ENCODE measurements at places on chromosomes 12 and 14. TPM values are rescaled to one million over a fixed set of nuclear protein-coding genes. Genes with fewer than 3 reads are reported as not detected.

GRCh38 chr12:68065687-68066086 lies 76.4 kb downstream of the IFNG-AS1 start:
- no peak for DNase-seq

GRCh38 chr14:58138714-58139482 lies 13.1 kb downstream of the ARMH4 start:
- DNase-seq = no peak

Gene LGR5
- total RNA-seq = not detected

Gene LRRK2
- 4.5 TPM for total RNA-seq

DNA sequence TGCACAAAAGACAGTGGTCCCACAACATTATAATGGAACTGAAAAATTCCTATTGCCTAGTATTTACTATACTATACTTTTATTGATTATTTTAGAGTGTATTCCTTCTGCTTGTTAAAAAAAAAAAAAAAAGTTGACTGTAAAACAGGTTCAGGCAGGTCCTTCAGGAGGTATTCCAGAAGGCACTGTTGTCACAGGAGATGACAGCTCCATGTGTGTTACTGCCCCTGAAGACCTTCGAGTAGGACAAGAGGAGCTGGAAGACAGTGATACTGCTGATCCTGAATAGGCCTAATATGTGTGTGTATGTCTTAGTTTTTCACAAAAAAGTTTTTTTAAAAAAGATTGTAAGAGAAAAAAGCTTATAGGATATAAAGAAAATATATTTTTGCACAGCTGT lies 12.3 kb downstream of the UBE2N start:
- DNase-seq = no peak

Gene DLK1
- total RNA-seq = not detected

Gene KRT6A
- 1,688 TPM for total RNA-seq

Gene OTUB2
- total RNA-seq = 1.8 TPM

Gene ADAM21
- total RNA-seq = 0.37 TPM

GRCh38 chr12:21710958-21711775 lies 53.5 kb upstream of the LDHB start:
- peak; percentile 4 for DNase-seq

DNA sequence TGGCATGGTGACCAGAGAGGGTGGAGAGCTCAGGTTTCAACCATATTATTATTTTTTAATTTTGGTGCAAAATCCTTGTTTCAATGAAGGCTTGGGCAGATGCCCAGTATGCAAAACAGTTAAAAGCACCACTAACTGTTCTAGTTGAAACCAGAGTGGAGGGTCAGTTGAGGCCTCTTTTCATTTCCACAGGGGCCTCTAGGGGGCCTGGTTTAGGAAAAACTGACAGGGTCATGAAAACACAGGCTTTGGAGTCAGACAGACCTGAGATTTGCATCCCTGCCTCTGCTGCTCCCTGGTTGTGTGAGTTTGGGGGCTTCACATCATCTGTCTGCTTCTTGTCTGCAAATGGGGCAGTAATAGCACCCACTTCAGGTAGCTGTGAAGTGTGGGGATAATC lies 3.3 kb upstream of the RPH3A start:
- DNase-seq = no peak

Gene RD3L
- total RNA-seq = not detected

Gene SYNDIG1L
- total RNA-seq = not detected

Gene CPM
- 1.7 TPM for total RNA-seq

DNA sequence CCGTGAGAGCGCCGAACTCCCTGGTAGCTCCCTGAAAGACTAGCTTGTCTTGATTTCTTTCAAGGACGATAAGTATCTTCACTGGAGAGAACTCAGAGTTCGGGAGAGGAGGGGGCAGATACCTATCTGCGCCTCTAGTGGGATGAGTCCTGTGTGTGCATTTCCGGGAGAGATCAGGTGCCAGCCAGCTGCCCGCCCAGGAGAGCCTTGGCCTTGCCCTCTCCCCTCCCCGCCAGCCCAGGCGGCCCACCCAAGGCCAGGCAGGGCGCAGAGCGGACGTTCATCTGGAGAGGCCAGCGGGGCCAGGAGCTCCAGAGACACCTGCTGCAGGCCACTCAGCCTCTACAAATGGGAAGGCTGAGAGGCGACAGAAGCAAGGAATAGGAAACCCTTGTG lies 1.0 kb downstream of the CD9 start:
- DNase-seq = peak; percentile 61

- DNase-seq = no peak
Observed at GRCh38 chr12:21831791-21832344, 57.4 kb upstream of the KCNJ8 start.

- peak; percentile 89 for DNase-seq
Observed at GRCh38 chr14:42192738-42193653, 586.3 kb downstream of the LRFN5 start.

Gene SLC6A13
- total RNA-seq = 0.72 TPM

- DNase-seq = no peak
Observed at GRCh38 chr14:84657911-84658310, 872.0 kb upstream of the FLRT2 start.

- peak; percentile 20 for DNase-seq
Observed at GRCh38 chr14:92495027-92495426, 18.6 kb upstream of the RIN3 start.

Gene MYF5
- total RNA-seq = not detected

- peak; percentile 87 for DNase-seq
Observed at GRCh38 chr14:22689199-22689598, 45.0 kb upstream of the OR6J1 start.

- no peak for DNase-seq
Observed at GRCh38 chr12:109827566-109828550, 5.3 kb downstream of the TRPV4 start.

GRCh38 chr12:123696207-123696606 lies 15.9 kb upstream of the ATP6V0A2 start:
- no peak for DNase-seq

DNA sequence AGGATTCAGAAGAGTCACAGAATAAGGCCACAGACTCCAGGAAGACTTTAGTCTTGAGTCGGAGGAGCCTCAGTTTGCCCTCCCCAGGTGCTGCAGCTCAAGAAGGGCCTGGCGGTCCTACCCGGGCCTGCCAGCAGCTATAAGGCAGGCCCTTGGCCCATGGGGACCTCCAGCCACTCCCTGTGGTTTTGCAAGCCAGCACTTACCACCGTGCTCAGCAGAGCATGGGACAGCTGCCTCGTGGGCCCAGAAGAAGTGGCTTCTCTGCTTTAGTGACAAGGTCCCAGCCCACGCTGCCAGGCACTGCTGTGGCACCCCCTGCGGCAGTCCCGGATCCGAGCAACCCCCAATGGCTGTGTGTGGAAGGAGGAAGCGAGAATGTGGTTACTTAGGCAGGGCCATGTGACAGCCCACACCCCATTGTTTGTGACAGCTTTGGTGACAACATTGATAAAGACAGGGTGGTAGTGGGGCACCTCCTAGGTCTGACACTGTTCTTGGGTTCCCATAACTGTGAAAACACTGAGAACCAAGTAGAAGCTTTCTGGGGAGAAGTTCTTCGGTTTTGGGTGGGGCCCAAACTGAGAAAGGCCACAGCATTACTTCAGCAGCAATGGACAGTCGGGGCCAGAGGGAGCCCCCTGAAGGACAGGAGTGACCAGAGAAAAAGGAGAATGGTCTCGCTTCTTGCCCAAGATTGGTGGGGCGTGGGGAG lies at the start of gene SELPLG:
SELPLG (minus strand) TSS at position 361 of the 715 bp plus-strand sequence. CDS start 9,587 bp downstream, outside the sequence.
- no peak for DNase-seq

DNA sequence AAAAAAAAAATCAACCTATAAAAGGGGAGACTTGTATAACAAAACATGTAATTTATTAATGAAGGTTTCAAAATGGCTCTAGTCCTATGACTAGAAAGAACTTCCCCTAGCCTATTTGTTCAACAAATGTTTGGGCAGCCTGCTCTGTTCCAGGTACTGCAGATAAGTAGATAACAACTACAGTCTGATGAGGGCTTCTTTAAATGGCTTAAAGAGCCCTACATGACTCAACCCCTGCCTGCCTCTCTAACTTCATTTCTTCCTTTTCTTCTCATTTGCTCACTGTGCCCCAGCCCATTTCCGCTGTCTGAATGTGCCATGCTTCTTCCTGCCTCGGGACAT lies 21.5 kb downstream of the ALDH6A1 start:
- DNase-seq = peak; percentile 59

GRCh38 chr14:81309511-81309910 lies 88.8 kb upstream of the GTF2A1 start:
- no peak for DNase-seq

DNA sequence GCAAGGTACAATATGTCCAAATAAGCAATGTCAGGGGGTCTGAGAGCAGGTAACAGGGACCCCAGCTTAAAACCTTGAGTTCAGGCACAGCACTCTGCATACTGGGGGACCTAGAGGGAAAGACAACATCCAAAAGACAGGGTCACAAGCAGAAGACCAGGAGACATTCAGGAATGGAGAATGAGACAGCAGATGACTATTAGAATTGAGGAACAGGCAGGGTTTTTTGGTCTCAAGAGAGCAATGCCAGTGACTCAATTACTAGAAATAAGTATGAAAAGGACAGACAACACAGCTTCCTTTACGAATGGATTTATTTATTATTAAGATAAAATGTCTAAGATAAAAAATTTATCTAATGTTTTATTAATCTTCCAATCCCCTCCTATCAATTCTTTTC lies 223.0 kb downstream of the PTPRO start:
- no peak for DNase-seq

DNA sequence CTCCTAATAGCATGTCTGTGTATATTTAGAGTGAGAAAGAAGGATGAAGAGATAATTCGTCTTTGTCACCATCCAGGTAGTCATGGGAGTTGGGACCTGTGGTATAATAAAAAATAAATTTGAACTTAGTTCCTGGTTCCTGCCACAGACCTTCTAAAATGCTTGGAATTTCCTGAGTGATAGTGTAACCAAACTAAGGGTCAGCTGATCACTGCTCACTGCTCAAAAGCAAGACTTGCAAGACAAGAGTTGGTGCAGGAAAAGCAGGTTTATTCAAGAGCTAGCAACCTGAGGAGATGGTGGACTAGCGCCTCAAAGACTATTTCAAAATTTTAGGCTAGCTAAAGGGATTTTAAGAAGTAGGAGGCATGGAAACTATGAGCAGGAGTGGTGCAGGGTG lies 19.1 kb downstream of the ANG start:
- DNase-seq = no peak

- peak; percentile 25 for DNase-seq
Observed at GRCh38 chr12:78157199-78157598, 326.5 kb downstream of the NAV3 start.

DNA sequence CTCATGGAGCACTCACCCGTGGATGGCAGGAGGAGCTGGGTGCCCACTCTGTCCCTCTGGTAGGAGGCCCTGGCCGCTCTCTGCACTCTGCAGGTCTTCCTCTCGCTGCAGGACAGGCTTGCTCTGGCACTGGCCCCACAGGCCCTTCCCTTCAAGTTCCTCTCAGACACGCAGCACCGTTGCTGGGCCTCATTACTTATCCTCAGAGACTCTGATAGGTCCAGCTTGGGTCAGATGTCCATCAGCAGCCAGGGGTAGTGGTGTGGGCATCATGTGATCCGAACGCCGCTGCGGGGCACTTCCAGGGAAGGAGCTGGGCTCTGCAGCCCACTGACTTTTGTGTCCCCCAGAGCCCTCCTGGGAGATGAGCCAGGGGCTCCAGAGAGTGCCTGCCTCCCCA lies 11.8 kb downstream of the OTUB2 start:
- no peak for DNase-seq

GRCh38 chr12:76337583-76337982 lies 10.6 kb downstream of the BBS10 start:
- DNase-seq = peak; percentile 17

DNA sequence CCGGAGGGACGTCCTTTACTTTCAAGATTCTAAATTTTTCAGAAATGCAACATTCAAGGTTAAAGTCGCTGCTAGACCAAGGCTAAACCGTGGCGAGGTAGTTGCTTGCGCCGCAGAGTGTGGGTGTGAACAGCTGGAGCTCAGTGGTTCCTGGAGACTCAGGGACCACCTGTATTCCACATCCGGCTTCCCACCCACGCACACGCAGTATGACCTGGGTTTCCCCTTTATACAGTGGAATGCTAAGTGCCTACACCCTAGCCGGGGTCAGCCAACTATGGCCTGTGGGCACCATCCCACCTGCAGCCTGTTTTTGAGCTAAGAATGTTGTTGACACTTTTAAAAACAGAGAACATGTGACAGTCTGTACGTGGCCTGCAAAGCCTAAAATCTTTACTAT lies 42.9 kb upstream of the TESC start:
- DNase-seq = no peak

Gene DBX2
- not detected for total RNA-seq
